ENCODE measurements at places on chromosomes 5 and 9. TPM values are rescaled to one million over a fixed set of nuclear protein-coding genes. Genes with fewer than 3 reads are reported as not detected.

PPP3R2 gene
- total RNA-seq = not detected

- H3K36me3 ChIP-seq = no peaks in the 10 kb centered on the region
- H3K4me3 ChIP-seq = no peak overlapping the region
- H3K27me3 ChIP-seq = peaks cover 4% of the 10 kb centered on the region
- H3K4me1 ChIP-seq = peaks cover 19% of the 10 kb centered on the region
- DNase-seq = peak; percentile 43
These were observed 24.7 kb upstream of the LECT2 start for GRCh38 chr5:135979510-135979909.

- no peak overlapping the region for H3K27ac ChIP-seq
- no peaks in the 10 kb centered on the region for H3K36me3 ChIP-seq
- no peak overlapping the region for H3K4me3 ChIP-seq
- no peaks in the 10 kb centered on the region for H3K4me1 ChIP-seq
- peaks cover 29% of the 10 kb centered on the region for H3K27me3 ChIP-seq
- DNase-seq = no peak
These were observed 45.9 kb upstream of the C5orf58 start for GRCh38 chr5:170186856-170187255.

NR6A1 gene
- total RNA-seq = 0.21 TPM

SPAG8 gene
- 1.1 TPM for total RNA-seq

TERT gene
- total RNA-seq = 2,426 TPM

GRCh38 chr9:117649126-117649525, 55.1 kb upstream of the TLR4 start:
- peaks cover 3% of the 10 kb centered on the region for H3K27me3 ChIP-seq
- no peaks in the 10 kb centered on the region for H3K36me3 ChIP-seq
- H3K4me3 ChIP-seq = no peak overlapping the region

COX7C gene
- total RNA-seq = 346 TPM

DNA sequence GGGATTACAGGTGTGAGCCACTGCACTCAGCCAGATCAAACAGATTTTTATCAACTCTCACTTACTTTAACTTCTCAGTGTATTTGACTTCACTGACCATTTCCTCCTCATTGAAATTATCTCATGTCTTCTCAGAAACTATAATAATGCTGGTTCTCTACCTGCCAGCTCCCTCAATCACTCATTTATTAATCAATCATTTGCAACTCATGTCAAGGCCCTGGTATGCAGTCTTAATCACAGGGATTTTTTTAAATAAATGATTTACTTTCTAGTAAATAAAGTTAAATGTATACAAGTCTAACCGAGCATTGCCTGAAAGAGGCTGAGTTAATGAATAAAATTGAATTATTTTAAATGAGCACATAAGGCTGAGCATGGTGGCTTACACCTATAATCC, 63.3 kb downstream of the PLPP1 start:
- H3K36me3 ChIP-seq = no peaks in the 10 kb centered on the region
- no peak overlapping the region for H3K27ac ChIP-seq
- no peak overlapping the region for H3K4me3 ChIP-seq
- no peak for DNase-seq

GPBP1 gene
- 36.5 TPM for total RNA-seq

GRCh38 chr9:112285056-112285455, 48.4 kb downstream of the PTBP3 start:
- 0 out of 2 replicates have a peak, but pooled peaks cover 2% of the 10 kb centered on the region for H3K27me3 ChIP-seq
- peaks cover 59% of the 10 kb centered on the region for H3K36me3 ChIP-seq
- H3K4me1 ChIP-seq = peaks cover 5% of the 10 kb centered on the region
- DNase-seq = no peak
- no peak overlapping the region for H3K27ac ChIP-seq
- H3K4me3 ChIP-seq = no peak overlapping the region

PHYHD1 gene
- 8.9 TPM for total RNA-seq
